ENCODE measurements at places on chromosomes 1 and 21. TPM values are rescaled to one million over a fixed set of nuclear protein-coding genes. Genes with fewer than 3 reads are reported as not detected.

Gene KRTAP13-1
- not detected for total RNA-seq

Gene KPRP
- not detected for total RNA-seq

Gene KPNA6
- 56.4 TPM for total RNA-seq

Gene VCAM1
- 0.03 TPM for total RNA-seq

Gene LRRC3
- not detected for total RNA-seq

DNA sequence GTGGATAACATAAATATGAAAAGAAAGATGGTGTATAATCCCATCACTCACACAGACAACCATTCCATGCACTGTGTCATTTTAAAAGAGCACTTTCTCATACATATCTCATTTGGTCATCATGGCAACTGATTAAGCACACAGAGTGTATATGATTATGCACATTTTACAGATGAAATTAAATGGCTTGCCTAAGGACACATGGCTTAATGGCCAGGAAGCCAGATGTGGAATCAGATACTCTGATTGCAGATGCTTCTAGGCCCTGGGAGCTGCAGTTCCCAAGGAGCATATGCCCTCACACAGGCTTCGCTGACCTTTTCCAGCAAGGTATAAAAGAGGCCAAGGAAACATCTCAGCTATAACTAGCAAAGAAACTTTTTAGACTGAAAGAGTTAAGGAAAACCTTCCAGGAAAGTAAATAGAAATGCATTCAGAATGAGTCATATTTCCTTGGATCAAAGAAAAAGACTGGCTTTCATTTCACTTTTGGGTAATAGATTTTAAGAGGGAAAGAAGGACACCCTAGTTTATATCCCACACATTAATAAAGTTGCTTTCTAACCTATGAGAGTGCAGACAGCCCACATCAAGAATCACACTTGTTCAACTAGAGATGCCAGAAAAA lies 19.6 kb upstream of the FAM89A start:
- DNase-seq = peak; percentile 32

DNA sequence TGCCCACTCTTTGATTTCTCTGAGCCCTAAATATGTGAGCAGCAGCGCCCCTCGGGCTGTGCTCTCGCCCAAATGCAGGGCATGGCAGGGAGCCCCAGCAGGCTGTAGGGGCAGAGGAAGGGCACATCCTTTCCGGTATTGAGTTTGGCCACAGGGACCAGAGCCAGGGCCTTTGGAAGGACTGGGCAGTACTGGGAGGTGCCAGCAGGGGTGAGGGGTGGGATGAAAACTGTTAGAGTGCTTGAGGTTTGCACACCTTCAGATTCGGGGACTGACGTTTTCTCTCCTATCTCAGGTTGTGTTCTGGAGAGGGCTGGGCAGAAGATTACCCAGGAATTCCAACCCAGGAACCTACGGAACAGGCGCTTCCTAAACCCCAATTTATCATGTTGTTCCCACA lies 2.2 kb upstream of the ATP1A2 start:
- no peak for DNase-seq

- DNase-seq = no peak
Measured at GRCh38 chr1:116988248-116988647, 13.3 kb upstream of the CD101 start.

- DNase-seq = peak; percentile 82
Measured at GRCh38 chr1:171252482-171252881, 4.2 kb downstream of the FMO1 start.

DNA sequence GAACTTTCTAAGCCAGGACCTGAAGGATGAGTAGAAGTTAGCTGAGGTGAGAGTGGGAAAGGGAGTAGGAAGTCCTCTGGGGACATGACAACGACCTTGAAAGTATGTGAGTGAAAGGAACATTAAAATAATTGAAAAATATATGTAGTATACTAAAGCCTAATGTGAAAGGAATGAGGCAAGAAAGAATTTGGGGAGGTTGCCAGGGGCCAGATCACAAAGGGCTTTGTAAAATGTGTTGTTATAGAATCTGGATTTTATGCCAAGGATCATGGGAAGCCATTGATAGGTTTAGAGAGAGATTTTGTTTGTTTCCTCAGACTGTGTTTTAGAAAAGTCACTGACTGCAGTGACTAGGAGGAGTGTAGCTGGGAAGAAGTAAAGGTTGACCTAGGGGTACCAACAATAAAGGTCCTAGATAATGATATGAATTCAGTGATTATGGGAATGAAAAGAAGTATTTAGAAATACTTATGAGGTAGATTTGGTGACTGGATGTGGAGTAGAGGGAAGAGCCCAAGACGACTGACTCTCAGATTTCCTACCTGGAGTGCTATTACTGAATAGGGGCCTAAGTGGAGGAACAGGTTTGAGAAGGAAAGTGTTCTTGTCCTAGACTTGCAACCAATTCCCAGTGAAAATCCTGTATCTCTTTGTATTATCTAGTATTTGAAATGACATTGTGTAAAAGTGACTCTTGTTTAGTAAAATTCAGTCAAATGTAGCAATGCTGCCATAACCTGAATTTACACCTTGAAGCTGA lies 179.8 kb downstream of the PHTF1 start:
- DNase-seq = no peak

- no peak for DNase-seq
Measured at GRCh38 chr1:63911049-63911448, 137.2 kb downstream of the ROR1 start.

- DNase-seq = no peak
Measured at GRCh38 chr1:201282216-201282615, 1.1 kb upstream of the PKP1 start.

- DNase-seq = peak; percentile 51
Measured at GRCh38 chr1:205774198-205775014, 876 bp downstream of the RAB29 start.

GRCh38 chr1:240417317-240417716 lies 194.6 kb downstream of the GREM2 start:
- DNase-seq = no peak

DNA sequence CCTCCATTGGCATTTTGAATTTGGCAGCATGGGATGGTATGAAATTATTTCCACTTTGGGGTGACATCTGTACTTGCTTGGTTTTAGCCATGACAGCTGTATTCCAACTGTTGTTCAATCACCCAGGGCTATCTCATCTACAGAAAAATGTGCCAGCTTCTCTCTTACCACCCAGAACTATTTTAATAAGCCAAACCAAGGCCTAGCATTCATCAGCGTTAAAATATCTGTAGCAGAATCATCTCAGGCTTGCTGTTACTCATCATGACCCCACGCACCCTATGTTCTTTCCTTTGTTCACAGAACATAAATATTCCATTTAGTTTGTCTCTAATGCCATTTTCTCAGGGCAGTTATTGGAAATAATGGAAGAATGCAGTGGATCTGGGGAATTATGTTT lies 49.8 kb downstream of the GIPC2 start:
- DNase-seq = no peak

- DNase-seq = peak; percentile 46
Measured at GRCh38 chr1:61157468-61157987, 75.2 kb downstream of the NFIA start.

- DNase-seq = peak; percentile 93
Measured at GRCh38 chr1:154970631-154971340, at the start of gene SHC1. Gene SHC1, minus strand, starts transcription at chr1:154970747. Its CDS starts 221 bp downstream, at chr1:154970526.

All from SJCRH30 (cell line).